Omental fat pad (tissue), 4 donors: ENCODE measurements at places on chromosomes 5 and 9.

DNA sequence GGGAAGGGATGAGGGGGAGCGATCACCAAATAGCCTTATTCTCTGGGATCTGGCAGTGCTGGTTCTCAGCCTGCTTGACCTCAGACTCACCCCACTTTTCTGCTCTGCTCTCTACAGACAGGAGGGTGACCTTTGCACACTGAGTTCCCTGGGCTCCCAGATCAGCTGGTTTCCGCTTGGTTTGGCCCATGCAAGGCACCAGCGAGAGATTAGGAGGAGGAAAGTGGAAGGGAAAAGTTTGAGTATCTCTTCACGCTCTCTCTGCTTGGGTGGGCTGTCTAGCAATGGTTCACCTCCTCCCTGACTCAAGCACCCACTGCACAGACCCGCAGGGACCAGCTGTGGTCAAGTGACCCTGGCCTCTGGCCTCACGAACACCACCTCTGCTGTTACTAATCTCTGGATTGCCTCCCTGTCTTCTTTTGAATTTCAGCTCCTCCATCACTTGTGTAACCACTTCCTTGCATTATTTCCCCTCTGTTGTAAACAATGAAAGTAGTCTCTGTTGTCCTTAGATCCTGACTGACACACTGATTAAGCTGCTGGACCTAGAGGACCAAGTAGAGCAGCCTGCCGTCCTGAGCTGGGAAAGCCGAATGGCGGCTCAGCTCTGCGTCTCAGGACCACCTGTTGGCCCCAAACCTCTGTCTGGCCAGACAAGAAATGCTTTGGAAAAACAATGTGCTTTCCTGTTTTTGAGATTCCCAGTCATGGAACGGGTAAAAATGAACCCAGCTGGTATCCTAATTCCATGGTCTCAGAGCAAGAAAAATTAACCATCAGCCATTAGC lies 186.6 kb downstream of the CRB2 start:
- no peak for DNase-seq

GRCh38 chr9:34492051-34492450 lies 30.7 kb downstream of the ENHO start:
- no peak for DNase-seq

GRCh38 chr9:26643826-26644225 lies 248.8 kb downstream of the CAAP1 start:
- no peak for DNase-seq

DNA sequence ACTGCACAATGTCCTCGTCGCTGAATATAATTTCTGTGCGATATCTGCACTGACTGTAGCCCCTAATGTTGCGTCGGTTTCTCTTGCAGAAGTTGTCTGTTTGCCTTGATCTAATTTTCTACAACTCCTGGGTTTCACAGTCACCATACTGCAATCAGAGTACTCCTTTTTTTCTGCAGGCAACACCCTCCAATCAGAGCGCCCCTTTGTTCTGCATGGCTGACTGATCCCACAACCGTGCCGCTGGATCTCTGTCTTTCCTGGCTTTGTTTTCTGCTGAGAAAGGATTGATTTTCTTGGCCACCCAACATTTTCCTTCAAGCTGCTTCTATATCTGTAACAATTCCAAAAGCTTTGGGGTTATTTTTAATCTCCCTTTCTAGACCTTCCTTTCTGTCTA lies 182.2 kb upstream of the SMARCA2 start:
- no peak for DNase-seq
